ENCODE measurements at places on chromosomes 5 and 9.

DNA sequence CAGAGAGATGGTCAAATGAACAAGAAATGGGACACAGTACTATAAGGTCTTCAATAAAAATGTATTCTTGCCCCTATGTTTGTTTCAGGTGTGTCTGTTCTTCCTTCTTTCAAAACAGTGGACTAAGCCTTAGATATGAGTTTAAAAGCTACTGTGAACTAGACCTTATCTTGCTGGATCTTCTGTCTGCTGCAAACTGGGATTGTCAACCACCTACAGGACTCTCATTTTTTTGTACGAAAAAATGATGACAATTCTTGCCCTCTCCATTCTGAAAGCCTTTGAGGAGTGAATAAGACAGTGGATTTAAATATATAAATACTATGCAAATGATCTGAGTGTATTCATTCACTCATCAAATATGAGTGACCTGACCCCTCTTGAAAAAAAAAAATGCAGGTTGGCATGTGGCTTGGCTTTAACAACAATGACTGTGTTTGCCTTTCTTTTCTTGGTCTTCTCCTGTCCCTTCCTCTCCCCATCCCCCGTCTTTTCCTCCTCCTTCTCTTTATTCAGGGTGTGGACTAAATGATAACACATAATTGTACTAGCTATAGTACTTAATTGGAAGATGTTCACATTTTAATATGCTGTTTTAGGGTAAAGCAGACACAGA, 235.5 kb upstream of the TRIM32 start:
- DNase-seq: no peak

DNA sequence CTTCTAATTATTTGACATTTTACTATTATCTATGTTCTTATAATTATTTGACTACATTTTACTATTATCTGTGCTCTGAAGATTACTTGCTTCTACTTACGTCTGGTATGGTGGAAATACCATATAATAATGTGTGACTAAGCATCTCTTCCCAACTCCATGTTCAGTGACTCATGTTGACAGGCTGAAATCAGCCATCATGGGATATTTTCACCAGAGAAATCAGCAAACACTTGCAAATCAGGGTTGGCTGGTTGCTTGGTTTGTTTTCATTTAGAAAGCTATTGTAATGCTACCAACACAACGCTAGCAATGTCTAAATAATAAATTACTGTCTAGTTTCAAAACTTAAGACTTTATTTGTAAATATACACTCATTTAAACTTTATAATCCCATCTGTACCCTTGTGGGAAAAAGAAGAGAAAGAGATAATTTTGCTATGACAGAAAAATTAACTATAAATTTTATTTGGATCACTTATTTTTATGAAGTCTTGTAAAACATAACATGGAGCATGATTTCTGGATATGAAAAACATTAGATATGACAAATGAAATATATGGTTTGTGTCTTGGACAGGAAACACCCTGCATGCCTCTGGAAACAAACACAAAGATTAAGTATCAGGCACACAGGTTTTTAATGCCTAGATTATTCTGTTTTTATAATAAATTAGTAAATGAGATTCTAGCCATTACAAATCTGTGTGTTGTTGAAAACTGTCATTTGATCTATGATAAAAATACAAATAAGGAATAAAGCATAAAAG, 337.6 kb downstream of the BNC2 start:
- DNase-seq: no peak

- no peak for DNase-seq
Observed at GRCh38 chr9:92740009-92740408, 24.6 kb downstream of the BICD2 start.

GRCh38 chr5:157540707-157541446, 34.7 kb downstream of the ADAM19 start:
- peak; percentile 90 for DNase-seq

DNA sequence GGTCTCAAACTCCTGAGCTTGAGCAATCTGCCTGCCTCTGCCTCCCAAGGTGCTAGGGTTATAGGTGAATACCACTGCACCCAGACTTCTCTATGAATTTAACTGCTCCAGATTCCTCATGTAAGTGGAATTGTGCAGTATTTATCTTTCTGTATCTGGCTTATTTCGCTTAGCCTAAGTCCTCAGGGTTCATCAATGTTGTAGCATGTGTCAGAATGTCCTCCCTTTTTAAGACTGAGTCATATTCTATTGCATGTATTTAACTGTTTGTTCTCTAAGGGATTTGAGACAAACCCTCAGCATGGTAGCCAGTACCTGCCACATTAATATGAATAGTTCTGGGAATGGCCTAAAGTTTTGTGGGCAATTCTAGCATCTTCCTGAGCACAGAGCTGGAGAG, 53.9 kb upstream of the TUT7 start:
- DNase-seq: no peak

GRCh38 chr9:16306586-16306985, 563.9 kb downstream of the BNC2 start:
- DNase-seq: no peak

DNA sequence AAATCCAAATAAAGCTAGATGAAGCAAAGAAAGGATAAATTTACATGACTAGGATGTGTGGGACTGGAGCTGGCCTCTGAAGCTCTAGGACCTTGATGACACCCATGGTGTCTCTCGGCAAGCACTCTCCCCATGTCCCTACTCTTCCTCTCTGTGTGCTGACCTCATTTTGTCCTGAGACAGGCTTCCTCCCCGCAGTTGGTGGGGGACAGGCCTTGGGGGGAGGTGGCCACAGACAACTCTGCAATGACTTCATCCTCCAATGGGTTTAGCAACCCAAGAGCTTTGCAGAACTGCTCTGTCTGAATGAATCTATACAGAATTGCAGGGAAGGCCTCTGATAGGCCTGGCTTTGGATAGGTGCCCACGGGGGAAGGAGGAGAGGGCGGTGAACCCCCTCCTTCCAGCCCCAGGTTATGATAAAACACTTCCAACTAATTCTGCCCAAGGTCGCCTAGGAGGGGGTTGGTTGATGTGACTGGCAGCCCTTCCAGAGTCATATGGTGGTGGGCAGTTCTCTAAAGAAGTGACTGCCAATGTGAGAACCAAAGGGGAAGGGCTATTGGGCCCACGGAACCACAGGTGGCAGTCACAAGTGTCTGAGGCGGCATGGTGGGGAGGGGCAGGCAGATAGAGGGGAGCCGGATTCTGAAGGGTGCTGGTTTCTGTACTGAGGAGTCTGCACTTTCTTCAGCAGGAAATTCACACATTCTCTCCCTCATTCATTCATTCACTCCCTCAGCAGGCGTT, 6.0 kb downstream of the SLC6A7 start:
- no peak for DNase-seq

DNA sequence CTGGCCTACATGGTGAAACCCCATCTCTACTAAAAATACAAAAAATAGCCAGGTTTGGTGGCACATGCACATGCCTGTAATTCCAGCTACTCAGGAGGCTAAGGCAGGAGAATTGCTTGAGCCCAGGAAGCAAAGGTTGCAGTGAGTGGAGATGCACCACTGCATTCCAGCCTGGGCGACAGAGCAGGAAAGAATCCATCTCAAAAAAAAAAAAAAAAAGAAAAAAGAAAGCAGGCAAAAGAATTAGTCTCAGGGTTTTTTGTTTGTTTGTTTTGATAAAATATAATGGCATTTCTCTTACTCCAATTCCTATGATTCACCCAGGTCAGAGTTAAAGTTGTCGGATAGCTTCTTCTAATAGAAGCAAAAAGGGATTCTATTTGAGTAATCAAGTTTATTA, 67.0 kb upstream of the ATG10 start:
- DNase-seq: no peak

DNA sequence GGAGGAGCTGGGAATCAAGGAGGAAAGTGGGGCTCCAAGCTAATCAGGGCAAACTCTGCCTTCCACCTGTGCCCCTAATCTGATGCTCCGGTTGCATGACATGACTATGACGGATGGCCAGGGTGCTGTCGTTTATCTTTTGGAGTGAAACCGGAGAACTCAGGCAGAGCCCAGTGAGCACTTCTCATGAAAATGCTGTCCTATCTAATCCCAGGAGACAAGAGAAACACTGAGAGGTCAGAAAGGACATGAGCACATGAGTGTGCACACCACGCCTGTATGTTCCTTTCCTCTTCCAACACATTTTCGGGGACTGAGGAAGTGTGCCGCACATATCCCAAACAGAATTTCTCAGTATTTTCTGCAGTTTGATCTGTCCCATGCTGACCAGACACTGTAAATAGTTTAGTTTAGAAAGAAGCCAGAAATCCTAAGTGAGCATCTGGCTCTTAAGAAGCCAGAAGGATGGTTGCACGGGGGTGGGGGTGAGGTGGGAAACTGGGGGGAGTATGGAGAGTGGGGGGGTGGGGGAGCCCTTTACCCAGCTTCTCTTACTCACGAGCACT, 217.1 kb downstream of the TSSK1B start:
- no peak for DNase-seq

DNA sequence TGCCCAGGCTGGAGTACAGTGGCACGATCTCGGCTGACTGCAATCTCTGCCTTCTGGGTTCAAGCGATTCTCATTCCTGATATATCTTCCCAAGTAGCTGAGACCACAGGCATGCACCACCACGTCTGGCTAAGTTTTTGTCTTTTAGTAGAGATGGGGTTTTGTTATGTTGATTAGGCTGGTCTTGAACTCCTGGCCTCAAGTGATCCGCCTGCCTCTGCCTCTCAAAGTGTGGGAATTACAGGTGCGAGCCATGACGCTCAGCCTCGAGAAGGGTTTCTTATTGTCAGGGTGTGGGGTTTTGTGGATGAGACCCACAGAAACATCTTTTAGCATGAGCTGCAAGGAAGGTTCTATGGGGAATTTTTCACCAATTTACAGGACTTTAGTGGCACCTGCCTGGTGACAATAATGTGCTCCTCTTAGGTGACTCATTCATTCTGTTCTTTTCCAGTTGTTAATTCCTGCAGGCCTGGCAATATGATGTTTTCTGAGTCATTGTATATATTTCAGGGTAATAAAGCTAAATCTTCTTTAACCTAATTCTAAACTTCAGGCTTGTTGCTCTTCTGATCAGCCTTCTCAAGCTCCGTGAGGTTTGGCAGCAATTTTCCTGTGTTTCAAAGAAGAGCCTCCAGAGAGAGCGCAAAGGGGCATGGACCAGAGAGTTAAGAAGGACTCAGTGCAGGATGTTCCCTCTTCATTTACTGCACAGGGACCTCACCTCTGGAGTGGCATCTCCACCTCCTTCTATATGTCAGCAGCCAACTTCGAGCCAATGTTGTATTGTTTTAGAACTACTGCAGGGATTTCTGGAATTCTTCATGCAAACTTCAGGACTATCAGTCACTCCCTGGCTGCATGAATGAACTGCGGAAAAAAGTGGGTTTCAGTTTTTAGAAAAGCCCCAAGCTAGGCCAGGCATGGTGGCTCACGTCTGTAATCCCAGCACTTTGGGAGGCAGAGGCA, 77.8 kb upstream of the ZNF618 start:
- DNase-seq: no peak

DNA sequence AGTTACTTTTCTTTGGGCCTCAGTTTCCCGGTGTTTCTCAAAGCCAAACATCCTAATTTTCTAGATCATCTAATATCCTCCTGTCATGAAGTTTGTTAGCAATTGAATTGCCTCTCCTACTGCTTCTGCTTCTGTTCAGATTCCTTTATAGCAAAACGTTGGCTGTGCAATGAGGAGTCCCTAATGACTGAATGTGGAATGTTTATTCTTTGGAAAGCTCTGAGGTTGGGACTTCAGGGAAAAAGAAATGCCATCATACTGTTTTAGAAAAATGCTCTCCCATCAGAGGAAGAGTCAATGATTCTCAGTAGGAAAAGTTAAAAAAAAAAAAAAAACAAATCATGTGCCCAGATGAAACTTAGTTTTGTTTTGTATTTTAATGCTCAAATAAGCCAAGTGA, 268.7 kb upstream of the PAPPA start:
- no peak for DNase-seq

GRCh38 chr5:143740956-143741355, 71.0 kb upstream of the HMHB1 start:
- no peak for DNase-seq

- no peak for DNase-seq
Observed at GRCh38 chr9:94996641-94997040, 270.1 kb downstream of the AOPEP start.

GRCh38 chr5:166433679-166434078, 1857.8 kb upstream of the WWC1 start:
- no peak for DNase-seq

- no peak for DNase-seq
Observed at GRCh38 chr9:83646500-83647239, 23.7 kb downstream of the IDNK start.

- DNase-seq: no peak
Observed at GRCh38 chr5:127416906-127417305, 100.5 kb upstream of the PRRC1 start.

GRCh38 chr9:109652971-109653370, 127.0 kb upstream of the PALM2AKAP2 start:
- DNase-seq: peak; percentile 22

DNA sequence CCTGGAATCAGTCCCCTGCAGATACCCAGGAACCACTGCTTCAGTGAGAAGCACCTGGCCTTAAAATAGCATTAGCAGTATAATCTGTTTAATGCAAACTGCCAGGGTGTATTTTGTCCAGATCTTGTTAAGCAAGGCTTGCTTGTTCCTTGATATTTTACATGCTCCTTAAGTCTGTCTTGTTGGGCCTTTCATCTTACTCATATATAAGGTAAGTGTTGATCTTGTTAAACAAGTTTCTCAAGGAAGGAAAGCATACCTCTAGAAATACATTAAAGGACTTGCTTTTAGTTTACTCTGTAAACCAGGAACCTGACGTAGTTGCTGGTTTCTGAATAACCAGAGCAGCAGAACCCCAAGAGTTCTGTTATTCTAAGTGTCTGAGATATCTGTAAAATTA, 13.7 kb downstream of the HSPA4 start:
- DNase-seq: no peak

DNA sequence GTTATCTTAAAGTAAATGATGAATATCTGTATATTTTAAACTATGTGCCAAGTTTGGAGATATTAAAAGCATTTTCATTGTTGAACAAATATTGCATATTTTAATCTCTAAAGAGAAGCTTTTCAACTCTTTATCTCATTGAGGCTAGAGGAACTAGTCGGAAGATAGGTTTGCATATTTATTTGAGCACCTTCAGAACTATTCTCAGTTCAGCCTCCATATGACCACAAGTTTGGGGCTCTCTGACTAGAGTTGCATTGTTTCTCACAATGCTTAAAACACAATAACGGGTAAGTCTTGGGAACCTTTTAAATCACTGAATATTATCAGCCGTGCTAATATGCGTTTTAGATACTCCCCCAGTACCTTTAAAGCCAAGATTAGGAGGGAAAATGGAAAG, 47.3 kb upstream of the CTXN3 start:
- no peak for DNase-seq

DNA sequence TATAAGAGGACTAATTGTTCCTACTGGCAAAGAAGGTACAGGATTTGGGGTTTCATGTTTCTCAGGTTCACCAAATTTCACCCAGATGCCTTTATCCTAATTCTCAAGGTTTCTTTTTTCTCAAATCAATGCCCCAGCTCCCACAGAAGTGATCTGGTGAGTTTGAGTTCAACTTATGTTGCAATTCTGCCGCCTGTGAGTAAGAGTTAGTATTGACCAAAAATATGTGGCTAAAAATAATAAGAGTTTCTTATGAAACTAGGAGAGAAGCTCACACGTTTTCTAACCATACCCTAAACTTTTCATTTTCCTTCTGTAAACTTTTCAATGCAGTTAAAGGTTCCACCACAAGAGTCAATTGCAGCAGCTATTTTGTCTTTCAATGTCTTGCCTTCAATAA, 15.1 kb downstream of the SLCO6A1 start:
- no peak for DNase-seq
